ENCODE measurements at places on chromosomes 2 and 18.

DNA sequence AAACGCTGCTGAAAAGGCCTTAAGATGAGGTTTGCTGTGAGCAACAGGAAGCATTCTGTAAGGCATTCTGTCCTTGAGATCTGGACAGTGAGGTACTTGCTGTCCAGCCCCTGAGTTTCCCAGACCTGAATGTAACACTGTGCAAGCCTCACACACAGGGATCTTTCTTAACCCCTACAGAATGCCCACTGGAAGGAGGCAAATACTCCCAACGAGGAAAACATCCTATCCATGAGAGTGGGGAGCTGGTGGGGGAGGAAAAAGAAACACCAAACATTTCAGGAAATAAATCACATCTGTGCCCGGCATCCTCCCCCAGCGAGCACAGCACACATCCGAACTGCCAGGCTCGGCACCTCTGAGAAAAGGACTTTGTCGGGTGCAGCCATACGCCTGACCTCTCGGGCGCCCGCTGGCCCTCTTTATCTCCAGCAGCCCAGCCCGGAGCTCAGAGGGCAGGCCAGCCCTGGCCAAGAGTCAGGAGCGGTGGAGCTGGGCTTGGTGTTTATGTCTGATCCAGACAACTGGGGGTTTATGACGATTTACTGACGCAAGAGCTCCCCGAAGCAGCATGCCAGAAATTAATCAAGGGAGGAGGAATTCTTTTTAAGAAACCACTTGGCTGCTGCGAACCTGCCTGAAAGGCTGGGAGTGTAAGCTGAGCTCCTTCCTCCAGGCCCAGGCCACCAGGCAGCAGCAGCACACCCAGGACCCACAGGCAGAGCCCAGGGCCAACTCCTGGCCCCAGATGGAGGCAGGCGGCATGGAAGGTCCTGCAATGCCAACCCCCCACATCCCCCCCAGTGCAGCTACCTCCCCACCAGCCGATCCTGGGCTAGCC, 72.2 kb downstream of the HDAC4 start:
- DNase-seq: no peak

DNA sequence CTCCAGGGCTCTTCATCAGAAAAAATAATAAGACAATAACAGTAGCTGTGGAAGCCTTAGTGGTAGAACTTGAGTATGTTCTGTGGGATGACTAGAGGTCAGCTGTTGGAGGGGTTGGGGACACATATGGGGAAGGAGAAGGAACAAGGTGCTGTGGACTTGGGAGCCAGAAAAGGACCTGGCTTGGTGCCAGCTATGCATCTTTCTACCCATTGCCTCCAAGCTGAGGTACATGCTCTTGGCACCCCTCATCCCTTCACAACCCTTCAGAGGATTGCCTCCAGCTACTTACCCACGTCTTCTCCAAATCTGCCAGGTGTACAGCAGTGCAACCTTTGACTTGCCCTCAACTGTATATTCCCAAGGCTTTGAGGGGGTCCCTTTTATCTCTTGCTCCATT, 15.3 kb upstream of the EPAS1 start:
- DNase-seq: no peak

GRCh38 chr2:186551323-186552050, 38.4 kb upstream of the ITGAV start:
- DNase-seq: no peak

GRCh38 chr2:111653103-111653624, 230.8 kb downstream of the ANAPC1 start:
- no peak for DNase-seq

DNA sequence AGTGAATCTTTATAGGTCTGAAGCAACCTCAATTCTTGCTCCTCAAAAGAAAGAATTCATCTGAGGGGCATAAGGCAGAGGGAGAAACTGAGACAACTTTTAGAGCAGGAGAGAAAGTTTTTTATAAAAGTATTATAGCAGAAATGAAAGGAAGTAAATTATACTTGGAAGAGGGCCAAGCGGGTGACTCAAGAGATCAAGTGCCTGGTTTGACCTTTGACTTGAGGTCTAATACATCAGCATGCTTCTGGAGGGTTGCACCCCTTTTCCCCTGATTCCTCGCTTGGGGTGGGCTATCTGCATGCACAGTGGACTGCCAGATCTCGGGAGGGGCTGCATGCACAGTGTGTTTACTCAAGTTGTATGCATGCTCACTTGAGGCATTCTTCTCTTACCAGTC, 268.5 kb upstream of the LRATD1 start:
- no peak for DNase-seq

DNA sequence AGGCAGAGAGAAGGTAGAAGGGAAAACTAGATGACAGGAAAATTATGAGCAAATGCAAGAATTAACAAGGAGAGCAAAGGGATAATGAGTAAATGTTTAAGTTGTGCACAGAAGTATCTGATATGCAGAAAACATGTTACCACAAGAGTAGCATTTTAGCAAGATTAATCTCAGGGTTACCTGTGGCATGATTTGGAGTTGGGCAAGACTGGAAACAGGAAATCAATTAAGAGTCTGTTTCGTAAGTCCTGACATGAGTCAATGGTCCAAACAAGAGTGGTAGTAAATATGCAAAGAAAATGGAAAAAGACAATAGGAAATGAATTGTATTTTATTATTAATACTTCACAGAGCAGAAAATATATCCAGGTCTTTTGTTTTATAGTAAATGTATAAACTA, 17.3 kb upstream of the MTX2 start:
- DNase-seq: no peak

DNA sequence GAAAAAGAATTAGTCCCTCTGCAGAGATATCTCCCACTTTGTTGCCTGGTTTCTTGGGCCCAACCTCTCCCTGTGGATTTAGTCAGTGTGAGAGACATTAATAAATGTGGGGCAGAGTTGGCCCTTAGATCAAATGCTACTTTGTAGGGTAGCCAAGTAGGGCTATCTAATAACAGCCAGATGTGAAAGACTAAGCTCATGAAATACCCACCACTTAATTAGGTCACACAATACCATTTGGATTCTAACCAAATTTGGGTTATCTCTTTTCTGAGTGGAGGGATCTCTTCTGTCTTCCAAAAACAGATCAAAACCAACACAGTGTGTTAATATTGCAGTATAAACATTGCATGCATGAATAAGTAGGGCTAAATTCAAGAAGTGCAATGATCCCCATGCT, 626.8 kb upstream of the ZEB2 start:
- DNase-seq: no peak

GRCh38 chr2:206063635-206064034, 22.3 kb downstream of the INO80D start:
- DNase-seq: no peak

DNA sequence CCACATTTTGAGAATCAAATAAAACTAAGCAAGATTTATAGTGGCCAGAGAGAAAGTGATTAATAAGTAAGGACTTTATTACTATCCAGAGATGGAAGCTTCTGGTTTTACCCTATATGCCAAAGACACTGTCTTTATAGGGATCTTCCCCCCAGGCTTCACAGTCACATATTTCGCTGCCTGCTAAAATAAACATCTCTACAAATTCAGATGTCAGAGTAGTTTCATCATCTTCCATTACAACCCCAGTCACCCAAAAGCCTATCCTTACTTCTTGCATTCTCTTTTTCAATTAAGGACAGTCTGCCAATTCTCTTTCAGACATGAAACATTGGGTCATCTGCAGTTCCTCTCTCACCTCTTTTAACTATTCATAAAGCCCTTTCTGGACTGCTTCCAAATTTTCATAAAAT, 28.3 kb downstream of the CREB1 start:
- DNase-seq: no peak

- no peak for DNase-seq
Measured at GRCh38 chr2:36425608-36426355, 70.2 kb downstream of the CRIM1 start.

- DNase-seq: no peak
Measured at GRCh38 chr2:189092936-189093335, 86.6 kb downstream of the COL5A2 start.

DNA sequence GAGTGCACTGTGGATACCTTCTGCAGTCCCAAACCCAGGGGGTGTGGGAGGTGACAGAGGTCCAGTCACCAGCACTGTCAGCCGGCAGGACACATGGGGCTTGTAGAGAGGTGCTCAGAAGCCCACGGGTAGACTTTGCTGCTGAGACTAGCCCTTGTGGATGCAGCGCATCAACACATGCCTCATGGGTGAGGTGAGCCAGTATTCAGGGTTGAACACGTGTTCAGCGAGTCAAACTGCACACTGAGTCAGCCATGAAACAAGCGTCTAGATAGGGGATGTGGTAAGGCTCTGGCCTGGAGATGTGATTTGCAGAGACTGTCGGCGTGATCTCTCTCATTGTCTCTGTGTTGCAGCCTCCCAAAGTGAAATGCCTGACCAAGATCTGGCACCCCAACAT, 35.8 kb upstream of the SCLY start:
- DNase-seq: no peak

DNA sequence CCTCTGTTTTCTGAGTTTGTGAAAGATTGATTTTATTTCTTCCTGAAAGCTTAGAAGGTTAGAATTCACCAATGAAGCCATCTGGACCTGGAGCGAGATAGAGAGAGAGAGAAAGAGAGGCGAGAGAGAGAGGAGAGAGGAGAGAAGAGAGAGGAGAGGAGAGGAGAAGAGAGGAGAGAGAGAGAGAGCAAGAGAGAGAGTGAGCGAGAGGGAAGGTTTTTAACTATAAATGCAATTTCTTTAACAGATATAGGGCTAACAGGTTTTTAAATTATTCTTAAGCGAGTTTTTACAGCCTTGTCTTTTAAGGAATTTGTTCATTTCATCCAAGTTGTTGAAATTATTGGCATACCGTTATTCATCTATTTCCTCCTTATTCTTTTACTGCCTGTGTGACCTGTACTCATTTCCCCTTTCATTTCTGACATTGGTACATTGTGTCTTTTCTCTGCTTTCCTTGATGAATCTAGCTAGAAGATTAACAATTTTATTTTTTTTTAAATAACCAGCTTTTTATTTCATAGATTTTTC, 56.1 kb downstream of the BABAM2 start:
- peak; percentile 40 for DNase-seq

- DNase-seq: no peak
Measured at GRCh38 chr18:5498452-5498851, 45.3 kb downstream of the EPB41L3 start.

- DNase-seq: no peak
Measured at GRCh38 chr18:73660931-73661856, 486.4 kb downstream of the FBXO15 start.

DNA sequence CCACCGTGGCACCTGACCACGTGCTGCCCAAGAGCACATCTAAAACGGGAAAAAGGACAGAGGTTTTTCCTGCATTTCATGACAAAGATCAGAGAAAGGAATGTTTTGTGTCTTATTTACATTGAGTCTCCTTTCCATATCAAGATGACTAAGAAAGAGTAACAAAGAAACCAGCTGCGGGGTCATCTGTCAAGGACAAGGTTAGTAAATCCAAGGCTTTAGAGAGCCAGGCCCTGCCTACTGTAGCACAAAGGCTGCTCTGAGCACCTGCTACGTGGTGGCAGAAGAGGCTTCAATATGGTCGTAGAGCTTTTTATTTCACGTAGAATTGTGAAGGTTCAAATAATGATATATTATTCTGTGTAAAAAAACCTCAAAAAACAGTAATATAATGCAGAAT, 51.0 kb downstream of the PRELID3A start:
- no peak for DNase-seq
